Small intestine (tissue), 16 donors: ENCODE measurements at places on chromosomes 12 and 14. TPM values are rescaled to one million over a fixed set of nuclear protein-coding genes. Genes with fewer than 3 reads are reported as not detected.
A peak's percentile ranks its signal among the peaks of the same experiment; 100 is the strongest.

The REC8 gene
- polyA plus RNA-seq = 32.2 TPM

The GLIPR1L2 gene
- 0.46 TPM for polyA plus RNA-seq

DNA sequence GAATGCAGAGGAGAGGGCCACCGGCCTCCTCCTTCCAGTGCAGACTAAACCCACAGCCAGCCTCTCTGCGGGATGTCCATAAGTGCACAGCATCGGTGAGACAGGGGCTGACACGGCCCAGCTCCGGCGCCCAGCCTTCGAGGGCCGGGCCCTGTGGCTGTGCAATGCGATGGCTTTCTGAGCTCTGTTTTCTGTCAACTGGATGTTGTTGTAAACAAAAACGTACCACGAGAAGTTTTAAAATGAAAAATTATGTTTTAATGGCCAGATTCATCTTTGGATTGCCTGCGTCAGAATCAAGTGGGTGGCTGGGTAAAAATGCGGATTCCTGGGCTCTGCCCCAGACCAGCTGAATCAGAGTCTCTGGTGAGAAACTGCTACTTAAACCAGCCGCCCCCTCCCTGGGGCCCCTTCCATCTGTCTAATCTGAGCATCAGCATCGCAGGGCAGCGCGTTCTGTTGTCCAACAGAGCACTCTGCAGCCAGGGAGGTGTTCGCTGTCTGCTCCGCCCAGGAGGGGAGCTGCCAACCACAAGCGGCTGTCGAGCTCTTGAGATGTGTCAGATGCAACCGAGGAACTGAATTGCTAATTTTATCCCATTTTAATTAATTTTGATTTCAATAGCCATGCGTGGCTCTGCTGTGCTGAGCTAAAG lies 133.4 kb downstream of the RFLNA start:
- no peak for DNase-seq

The GARIN6 gene
- not detected for polyA plus RNA-seq

- DNase-seq = peak; percentile 84
These were observed 67.2 kb upstream of the DLK1 start for GRCh38 chr14:100659345-100660001.

The DCAF11 gene
- 110 TPM for polyA plus RNA-seq

DNA sequence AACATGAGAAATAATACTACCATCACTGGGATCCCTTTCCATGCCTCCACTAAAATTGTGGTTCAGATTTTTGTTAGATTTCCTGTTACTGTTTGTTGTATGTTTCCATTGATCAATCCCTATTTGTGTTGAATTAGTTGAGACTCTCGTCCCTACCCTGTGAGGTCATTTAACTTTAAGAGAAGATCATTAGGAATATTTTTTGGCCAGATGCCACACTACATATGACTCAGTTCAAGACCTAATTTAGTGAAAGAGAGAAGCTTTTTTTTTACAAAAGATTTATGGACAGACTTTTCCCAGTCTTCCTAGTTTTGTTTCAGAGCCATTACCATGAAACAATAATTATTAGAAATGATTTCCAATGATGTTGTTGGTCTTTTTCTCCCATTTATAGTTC lies 35.5 kb downstream of the CPSF6 start:
- no peak for DNase-seq

The TMCC3 gene
- polyA plus RNA-seq = 16.9 TPM

GRCh38 chr12:108457734-108458361 lies 57.2 kb upstream of the FICD start:
- DNase-seq = no peak

DNA sequence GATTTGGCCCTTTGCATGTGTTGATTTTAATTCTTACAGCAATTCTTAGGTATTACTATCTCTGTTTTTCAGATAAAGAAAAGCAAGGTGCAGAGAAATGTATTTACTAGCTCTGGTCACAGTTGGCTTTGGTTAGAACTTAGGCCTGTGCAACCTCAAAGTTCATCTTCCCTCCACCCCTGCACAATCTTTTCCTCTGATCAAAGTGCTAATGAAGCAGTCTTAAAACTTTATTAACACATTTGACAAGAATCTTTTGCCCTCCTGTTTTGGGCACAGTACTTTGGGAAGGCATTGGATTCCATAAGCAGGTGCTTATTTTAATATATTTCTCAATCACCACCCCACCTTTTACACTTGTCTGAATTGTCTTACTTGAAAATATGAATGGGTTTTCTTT lies 2.7 kb downstream of the IRAK4 start:
- DNase-seq = peak; percentile 43

The TSPAN19 gene
- 0.34 TPM for polyA plus RNA-seq

- DNase-seq = no peak
These were observed 328.0 kb upstream of the TMTC1 start for GRCh38 chr12:30111719-30112118.

DNA sequence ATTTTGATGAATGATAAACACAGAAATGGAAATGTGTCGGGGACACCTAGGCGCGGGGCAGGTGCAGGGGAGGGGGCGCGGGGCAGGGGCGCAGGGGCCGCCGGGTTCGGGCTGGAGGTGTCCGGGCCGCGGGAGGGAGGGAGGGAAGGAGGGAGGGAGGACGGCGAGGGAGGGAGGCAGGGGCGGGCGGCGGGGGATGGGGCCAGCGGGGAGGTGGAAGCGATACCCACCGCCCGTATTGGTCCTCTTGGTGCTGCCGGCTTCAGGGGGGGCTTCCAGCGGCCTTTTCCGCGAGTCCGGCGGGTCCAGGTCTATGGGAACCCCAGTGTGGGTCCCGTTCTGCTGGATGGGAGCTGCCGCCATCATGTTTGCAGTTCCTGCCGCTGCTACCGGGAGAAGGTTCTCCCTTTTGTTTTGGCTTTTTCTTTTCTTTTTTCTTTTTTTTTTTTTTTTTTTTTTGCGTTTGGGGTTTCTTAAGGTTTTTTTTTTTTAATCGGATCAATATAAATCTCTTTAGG lies 703 bp downstream of the NOVA1 start:
- peak; percentile 46 for DNase-seq

GRCh38 chr14:22276913-22277816 lies 311.9 kb downstream of the DAD1 start:
- peak; percentile 30 for DNase-seq

The SDR39U1 gene
- polyA plus RNA-seq = 41.4 TPM

- DNase-seq = no peak
These were observed 710.6 kb downstream of the SLC6A15 start for GRCh38 chr12:84201976-84202375.

DNA sequence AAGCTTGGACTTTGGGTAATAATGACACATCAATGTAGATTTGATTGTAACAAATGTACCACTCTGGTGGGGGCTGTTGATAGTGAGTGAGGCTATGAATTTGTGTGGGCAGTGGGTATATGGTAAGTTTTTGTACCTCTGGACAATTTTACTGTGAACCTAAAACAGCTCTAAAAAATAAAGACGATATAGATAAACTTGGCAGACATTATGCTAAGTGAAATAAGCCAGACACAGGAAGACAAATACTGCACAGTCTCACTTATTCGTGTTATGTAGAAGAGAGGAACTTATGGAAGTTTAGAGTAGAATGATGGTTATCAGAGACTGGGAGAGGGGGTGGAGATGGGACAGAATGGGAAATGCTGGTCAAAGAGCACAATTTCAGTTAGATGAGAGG lies 8.7 kb downstream of the KRT6C start:
- no peak for DNase-seq

The ACRBP gene
- 4.5 TPM for polyA plus RNA-seq

The SMIM10L1 gene
- polyA plus RNA-seq = 6.9 TPM

DNA sequence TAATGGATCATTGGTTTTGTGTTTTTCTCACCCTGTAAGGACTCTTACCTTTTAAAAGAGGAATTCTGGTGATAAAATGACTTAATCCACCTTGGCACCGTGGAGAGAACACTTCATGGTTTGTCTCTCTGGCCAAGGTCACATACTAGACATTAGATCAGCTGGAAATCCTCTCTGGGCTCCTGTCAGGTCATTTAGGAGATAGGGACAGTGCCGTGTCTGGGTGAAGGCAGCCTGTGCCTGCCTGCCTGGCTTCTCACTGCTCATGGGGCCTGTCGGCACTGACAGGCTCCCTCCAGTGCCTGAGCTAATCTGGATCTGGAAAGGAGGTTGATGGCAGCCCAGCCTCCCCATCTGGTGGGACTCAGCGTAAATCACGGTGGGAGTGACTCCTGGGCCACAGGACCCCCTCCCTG lies 5.7 kb downstream of the CRADD start:
- no peak for DNase-seq

GRCh38 chr14:72516936-72517700 lies 376.8 kb downstream of the DPF3 start:
- DNase-seq = peak; percentile 77

The AVPR1A gene
- polyA plus RNA-seq = not detected

DNA sequence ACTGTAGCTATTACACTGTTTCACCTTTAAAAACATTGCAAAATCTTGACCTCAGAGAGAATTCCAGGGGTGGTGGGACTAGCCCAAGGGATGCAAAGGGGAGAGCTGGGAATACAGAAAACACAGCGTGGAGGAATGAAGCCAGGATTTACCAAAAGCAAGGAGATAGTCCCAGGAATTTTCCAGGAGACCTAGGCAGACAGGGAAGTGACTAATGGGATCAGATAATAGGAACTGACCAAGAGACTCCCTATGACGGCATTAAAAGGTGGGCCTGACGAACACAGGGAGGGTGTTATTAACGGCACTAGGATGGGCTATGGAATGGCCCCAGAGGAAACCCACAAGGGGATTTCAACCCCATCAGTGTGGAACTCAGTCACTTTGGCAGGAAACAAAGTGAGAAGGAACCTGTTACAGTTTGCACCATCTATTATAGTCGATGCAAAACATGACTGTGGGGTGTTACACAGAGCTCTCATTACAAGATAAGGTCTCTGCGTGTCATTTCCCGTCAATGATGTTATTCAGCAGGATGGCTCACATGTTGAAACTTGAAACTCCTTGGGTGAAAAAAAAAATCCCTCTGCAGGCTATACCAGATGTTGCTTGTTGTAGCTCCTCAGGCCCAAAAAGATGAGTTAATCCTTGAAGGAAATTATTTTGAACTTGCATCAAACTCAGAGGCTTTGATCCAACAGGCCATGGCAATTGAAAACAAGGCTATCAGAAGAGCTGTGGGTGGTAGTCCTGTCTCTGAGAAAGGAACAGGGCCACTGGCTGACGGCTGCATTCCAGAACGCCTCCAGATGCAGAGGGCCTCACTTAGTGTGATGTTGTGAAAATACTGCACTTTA lies 58.7 kb downstream of the DRAM1 start:
- DNase-seq = peak; percentile 17

DNA sequence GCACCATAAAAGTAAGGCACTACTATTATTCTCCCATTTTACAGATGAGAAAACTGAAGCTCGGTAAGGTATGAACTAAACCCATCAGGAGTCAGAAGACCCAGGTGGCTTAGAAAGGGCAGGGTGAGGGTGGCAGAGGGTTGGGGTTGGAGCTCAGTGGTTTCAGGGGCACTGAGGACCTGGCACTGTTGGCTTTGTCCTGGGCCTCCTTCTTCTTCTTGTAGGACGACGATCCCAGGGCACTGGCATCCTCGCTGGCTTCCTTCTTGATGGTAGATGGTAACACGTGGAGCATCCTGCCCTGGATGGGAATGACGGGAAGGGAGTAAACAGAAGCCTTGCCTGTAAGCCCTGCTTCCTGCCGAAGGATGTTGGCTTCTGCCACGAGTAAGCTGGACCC lies 19.9 kb downstream of the RBM19 start:
- no peak for DNase-seq

GRCh38 chr14:91249841-91250616 lies 5.5 kb upstream of the GPR68 start:
- DNase-seq = peak; percentile 27

GRCh38 chr12:132186857-132187620 lies 42.8 kb downstream of the NOC4L start:
- no peak for DNase-seq

GRCh38 chr12:64612843-64613242 lies 2.5 kb downstream of the RASSF3 start:
- DNase-seq = no peak

The PSMD9 gene
- 54.9 TPM for polyA plus RNA-seq

The KRT74 gene
- polyA plus RNA-seq = 0.27 TPM

The RNASE2 gene
- polyA plus RNA-seq = 3.4 TPM

DNA sequence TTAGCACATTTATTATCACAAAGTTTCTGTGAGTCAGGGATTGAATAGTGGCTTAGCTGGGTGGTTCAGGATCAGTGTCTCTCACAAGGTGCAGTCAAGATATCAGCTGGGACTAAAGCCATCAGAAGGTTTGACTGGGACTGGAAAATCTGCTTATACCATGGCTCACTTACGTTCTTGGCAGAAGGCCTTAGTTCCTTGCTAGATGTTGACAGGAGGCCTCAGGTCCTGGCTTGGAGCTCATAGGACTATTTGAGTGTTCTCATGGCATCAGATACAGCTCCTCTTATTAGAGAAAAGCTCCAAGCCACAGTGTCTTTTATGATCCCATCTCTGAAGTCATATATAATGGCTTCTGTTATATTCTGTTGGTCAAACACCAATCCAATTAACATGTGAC lies 127.3 kb downstream of the SLC6A15 start:
- no peak for DNase-seq

DNA sequence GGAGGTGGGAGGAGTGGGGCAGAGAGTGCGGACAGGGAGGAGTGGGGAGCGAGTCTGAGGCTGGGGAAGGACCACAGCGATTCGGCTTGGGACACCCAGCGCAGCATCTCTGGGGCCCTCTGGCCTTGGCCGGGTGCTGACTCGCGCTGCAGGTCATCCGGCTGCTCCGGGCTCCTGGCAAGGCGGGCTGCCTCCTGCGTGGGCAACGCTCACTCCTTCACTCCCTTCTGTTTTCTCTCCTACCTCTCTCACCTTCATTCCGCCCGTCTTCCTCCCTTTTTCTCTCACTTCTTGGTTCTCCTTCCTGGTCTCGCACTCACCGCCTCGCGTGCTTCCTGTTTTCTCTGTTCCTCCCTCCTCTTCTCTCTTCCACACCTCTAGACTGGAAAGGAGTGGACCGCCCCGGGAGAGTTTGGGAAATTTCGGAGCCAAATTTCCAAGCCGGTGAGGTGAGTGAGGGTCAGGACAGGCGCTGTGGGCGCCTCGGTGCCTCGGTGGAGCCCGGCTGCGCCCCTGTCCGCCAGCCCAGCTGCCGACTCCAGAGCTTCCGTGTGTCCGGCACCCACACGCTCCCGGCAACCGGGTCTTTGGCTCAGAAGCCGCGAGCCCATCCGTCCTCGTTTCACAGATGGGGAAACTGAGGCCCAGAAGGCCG lies 86.7 kb downstream of the B4GALNT3 start:
- DNase-seq = no peak

The C12orf54 gene
- not detected for polyA plus RNA-seq

DNA sequence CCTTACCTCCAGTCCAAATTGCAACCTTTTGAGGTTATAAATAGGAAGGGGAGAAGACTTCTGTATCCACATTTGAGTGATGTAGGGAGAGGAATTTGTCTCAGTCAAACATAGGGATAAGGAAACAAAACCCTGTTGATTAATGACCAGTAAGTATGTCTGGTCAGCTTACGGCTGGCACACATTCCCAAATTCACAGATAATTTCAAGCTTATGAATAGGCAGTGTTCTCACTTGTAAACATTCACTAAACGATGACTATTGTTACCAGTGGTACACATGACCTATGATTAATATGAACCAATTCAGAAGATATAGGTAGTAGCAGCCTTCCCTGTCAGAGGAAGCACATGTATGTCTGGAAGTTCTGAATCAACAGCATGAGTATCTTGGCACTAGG lies 33.0 kb upstream of the SLC5A8 start:
- no peak for DNase-seq

The ITGA5 gene
- 3.0 TPM for polyA plus RNA-seq
